ENCODE measurements at places on chromosomes 2 and 18.

- DNase-seq: no peak
These were observed 94.0 kb downstream of the MCFD2 start for GRCh38 chr2:46821600-46821999.

GRCh38 chr2:119282146-119282995 is 58.7 kb downstream of the STEAP3 start:
- no peak for DNase-seq

- DNase-seq: no peak
These were observed 568.2 kb downstream of the THSD7B start for GRCh38 chr2:137333386-137334165.

DNA sequence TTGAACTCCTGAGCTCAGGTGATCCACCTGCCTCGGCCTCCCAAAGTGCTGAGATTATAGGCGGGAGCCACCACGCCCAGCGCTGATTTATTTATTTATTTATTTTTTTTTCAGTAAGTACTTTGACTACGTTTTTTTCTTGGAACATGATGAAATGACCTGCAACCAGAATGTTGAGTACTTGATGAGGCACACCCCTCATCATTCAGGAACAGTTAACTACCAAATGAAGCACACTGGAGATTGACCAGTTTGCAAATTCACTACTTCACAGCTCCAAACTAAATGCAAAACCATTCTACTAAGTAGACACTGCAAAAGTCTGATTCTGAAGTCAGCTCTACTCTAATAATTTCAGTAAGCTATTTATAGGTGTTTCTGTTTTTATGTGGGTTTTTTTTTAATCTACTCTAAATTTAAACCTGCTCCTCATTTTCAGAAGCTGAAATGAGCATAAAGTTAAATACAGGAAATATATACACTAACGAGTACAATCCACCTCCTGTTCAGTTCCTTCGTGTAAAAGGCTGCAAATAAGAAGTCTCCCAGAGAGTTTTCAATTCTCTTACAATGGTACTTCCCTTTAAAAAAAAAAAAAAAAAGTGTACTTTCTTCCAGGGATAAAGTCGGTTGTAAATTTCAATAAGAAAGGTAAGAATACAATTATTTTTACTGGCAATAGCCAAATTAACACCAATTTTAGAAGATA is 1.4 kb downstream of the GFPT1 start:
- DNase-seq: no peak

DNA sequence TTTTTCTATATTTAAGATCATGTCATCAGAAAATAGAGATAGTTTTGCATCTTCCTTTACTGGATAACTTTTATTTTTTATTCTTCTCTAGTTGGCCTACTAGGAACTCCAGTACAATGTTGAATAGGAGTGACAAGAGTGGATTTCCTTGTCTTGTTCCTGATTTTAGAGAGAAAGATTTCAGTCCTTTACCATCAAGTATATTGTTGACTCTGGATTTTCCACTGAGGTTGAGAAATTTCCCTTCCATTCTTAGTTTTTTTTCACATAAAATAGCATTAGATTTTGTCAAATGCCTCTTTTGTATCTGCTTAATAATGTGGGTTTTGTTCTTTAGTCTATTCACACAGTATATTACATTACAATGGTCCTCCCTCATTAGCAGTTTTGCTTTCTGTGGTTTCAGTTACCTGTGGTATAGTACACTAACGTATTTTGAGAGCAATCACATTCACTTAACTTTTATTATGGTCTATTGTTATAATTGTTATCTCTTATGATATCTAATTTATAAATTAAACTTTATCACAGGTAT is 105.5 kb downstream of the THADA start:
- DNase-seq: no peak

DNA sequence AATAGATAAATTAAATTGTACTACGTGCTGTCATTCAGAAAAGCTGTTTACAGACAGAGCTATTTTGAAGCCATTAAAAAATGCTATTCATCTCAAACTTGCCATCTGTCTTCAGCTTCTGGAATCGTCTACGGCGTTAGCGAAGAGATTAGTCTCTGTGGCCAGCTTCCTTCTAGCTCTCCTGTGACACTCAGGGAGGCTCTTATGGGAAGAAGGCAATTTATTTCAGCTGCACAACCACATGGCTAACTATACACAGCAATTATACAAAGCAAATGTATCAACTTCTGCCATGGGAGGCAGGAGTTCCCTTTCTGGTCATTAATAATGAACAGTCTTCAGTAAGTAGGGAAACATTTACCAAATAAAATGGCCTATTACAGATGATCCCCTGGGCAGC is 6.3 kb downstream of the CTAGE1 start:
- DNase-seq: no peak

- DNase-seq: no peak
These were observed 21.7 kb upstream of the KLHL29 start for GRCh38 chr2:23363268-23363667.

- no peak for DNase-seq
These were observed 323.9 kb downstream of the SETBP1 start for GRCh38 chr18:45004546-45005080.

DNA sequence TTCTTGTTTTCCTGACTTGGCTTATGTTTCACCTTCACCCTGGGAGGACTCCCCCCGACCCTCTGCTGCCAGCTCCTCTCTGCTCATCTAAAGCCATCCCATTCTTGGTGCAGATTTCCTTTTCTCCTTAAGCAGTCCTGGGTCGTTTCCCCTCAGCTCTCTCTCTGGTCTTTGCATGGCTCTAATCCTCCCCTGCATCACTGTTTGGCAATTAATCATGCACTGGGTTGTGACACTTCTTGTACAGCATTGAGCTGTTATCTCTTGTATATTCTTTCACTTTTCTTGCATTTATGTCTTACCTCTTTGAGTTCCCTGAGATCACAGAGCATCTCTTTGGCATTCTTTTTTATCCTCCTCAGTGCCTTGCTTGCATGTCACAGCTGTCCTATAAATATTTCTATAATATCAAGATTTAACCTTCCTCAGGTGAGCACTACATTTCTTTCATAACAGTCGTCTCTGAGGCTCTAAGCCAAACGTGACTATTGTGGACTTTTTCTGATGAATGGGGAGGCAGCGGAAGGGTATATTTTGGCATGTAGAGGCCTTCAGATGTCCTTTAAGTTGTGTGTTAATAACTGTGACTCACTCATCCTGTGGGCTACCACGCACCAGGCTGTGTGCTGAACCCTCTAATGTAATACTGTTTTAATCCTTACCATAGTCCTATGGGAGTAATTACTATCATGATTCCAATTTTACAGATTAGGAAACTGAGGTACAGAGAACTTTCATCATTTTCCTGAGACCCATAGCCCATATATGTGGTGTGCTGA is 507.5 kb downstream of the SLC4A3 start:
- no peak for DNase-seq

GRCh38 chr2:12675352-12675795 is 41.4 kb upstream of the TRIB2 start:
- no peak for DNase-seq

- DNase-seq: no peak
These were observed 5.5 kb downstream of the RPE start for GRCh38 chr2:210007895-210008294.

DNA sequence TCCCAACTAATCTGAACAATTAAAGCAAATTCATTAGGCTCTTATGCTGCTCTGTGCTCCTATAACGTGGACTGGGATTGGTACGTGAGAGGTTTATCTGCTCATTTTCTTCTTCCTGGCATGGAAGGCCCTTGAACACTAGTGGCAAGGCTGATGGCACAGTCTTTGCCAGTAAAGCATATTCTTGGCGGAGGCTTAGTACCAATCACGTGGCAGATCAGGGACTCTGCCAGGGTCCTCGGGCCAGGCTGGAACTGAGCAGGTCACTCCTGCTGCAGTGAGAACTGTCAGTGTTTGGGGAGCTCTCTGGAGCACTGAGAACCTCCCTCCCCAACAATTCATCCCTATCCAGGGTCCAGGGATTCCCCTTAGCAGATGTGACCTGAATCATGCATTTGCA is 3.7 kb upstream of the ALPK2 start:
- no peak for DNase-seq

DNA sequence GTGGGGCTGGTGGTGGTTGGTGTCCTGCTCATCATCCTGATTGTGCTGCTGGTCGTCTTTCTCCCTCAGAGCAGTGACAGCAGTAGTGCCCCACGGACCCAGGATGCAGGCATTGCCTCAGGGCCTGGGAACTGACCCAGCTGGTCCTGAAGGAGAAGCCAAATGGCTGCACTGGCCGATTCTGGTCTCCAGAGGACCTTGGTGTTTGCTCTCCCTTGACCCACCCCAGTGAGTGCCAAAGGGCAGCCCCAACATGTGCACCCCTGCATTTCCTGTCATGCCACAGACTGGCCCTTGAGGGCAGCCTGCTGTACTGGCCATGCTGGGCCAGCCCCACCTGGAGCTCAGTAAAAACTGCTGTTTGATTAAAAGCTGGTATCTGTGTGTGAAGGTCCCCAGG is 2.5 kb upstream of the RNF181 start:
- no peak for DNase-seq

DNA sequence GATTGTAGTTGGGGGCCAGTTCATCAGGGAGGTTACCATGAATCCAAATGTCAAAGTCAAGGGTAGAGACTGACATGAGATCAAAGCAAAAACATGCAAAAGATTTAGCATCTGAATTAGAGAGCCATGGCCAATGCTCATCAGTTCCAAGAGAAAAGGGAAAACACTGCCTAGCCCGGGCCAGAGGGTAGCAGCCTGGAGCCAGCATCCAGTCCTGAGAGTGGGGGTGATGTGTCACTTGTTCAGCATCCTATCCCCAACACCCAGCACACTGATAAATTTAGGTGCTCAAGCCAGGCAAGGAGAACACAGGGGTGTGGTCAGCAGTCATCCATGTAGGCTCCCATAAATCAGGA is 76.9 kb upstream of the PPP1CB start:
- no peak for DNase-seq

GRCh38 chr18:42052122-42052708 is 97.2 kb downstream of the PIK3C3 start:
- DNase-seq: no peak

DNA sequence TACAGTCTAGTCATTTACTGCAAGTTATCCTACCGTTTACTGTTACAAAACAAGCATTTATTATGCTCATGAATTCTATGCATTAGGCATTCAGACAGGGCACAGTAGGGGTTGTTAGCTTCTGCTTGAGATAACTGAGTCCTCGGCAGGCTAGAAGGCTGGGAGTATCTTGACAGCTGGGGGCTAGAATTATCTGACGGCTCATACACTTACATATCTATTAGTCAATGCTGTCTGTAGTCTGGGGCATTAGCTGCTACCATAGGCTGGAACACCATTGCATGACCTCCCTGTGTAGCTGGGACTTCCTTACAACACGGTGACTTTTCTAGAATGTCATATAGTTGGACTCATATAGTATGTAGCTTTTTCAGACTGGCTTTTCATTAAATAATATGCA is 61.9 kb upstream of the ALK start:
- no peak for DNase-seq

GRCh38 chr2:37676274-37676673 is 4.8 kb upstream of the CDC42EP3 start:
- no peak for DNase-seq

GRCh38 chr2:185835974-185836373 is 97.4 kb downstream of the FSIP2 start:
- DNase-seq: no peak

DNA sequence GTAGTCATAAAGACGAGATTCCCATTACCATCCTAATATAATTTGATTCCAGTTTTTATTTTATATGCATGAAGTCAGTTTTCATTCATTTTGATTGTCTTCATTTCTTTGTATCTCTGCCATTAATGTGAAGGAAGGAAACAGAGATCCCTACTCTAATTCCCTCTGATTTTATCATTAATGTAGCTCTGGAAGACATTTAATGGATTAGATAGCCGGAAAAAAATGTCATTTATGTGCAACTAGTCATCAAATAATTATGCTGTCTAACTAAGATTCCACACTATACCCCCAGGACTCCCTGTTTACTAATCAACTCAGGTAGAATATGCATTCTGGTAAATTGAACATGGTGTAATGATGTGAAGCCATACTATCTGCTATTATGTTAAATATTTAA is 19.9 kb downstream of the RHBDD1 start:
- no peak for DNase-seq

DNA sequence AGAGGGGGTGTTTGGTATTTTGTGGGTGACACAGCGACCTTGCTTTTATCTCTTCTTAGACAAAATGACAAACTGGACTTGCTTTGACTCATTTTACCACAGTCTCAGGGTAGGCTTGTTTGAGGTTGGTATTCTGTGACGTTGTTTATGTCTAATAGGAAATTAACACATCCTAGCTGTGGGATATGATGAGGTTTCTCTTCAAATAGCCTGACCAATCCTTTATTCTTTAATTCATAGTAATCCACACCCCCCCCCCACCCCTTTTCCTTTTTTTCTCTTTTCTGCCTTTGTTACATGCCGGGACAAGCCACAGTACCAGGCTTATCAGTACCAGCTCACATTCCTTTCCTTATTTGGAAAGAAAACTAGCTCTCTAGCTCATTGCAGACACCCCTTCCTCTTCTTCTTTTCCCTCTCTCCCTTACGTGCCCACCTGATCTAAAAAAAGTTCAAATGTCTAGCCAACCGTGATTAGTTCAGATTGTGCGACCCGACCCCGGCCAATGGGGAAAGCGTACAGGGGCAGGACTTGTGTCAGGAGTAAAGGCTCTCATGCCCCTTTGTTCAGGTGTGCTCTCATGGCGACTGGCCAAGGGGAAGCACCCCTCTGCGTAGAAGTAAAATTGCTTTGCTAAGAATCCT is 52.2 kb upstream of the PTPRM start:
- no peak for DNase-seq

DNA sequence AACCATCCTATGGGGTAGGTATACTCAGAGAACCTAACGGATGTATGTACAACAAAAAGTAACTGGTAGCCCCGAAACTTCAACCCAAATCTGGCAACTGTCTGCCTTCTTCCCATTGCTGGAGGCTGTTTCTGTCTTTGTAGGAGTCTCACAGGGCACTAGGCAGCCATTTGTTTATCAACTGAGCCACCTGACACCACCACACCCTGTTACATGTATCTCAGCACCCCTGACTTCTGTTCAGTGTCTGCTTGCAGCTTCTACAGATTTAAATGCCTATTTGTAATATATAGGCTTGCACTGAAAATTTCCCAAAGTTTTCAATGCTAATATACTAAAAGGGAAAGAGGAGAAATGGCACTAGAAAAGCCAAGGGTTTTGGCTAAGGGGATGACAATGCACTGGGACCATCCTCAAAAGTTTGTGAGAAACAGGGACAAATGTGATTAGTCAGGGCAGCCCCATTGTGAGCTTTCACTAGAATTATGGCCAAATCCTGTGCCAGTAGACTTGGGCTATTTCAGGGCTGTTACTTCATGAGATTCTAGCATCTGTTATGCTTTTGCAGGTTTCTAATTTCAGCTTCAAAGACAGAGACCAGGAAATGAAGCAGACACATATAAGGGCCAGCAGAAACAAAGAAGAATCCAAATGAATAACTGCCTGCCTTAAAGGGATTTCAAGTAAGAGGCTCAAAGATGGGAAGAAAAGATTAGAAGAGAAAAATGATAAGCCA is 103.3 kb downstream of the MYO5B start:
- no peak for DNase-seq

DNA sequence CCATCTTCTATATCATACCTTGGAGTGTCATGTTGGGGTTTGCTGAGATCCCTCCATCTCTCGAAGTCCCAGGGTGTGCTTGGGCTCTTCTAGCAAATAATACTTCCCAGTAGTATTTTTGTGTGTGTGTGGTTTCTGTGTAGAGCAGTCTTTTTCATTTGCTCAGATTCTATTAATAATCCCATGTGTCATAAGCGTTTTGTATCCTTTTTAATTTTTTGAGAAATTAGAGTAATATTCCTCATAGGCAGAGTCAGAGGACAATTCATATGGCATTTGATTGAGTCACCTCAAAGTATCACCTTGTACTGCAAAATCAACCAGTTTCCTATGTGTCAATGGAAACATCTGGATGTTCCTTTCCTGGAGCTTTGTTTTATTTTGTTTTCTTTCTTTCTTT is 37.4 kb upstream of the PPP1R1C start:
- DNase-seq: no peak

Data from left forelimb (tissue), 1 donor.